EH (cell line): ENCODE measurements at places on chromosomes 5 and 9.

DNA sequence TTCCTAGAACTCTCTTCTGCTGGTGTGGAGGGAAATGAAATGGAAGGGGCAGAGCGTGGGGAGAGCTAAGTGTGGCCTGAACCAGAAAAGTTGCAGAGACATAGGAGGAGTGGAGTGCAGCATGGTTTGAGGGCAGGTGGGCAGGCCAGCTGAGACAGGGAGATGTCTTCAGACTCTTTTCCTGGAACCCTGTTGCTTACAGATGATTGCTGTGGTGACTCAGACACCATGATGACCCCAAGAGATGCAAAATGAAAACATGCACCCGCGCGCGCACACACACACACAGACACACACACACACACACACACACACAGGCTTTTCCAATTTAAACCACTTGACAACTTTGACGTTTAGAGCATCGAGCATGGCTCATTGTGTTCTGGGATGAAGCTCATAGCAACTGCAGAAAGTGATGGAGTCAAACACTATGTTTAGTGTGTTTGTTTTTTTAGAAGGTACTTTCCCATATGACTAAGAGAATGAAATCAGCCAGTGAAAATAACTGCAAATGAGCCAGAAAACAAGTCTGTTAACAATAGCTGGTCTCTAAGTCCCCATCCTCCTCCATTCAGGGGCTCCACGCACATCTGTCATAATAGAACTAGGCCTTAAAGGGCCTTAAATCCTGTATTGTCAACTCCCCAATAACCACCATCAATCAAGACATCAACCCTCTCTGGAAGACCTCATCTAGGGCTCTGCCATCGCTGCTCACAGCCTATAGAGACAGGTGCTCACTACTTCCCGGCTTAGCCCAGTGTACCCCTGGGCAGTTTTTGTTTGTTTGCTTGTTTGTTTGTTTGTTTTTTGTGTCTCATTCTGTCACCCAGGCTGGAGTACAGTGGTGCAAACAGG is 9.6 kb downstream of the TMOD1 start:
- peak; percentile 66 for DNase-seq

GRCh38 chr5:16784088-16784487 is 152.0 kb downstream of the MYO10 start:
- peak; percentile 66 for DNase-seq

DNA sequence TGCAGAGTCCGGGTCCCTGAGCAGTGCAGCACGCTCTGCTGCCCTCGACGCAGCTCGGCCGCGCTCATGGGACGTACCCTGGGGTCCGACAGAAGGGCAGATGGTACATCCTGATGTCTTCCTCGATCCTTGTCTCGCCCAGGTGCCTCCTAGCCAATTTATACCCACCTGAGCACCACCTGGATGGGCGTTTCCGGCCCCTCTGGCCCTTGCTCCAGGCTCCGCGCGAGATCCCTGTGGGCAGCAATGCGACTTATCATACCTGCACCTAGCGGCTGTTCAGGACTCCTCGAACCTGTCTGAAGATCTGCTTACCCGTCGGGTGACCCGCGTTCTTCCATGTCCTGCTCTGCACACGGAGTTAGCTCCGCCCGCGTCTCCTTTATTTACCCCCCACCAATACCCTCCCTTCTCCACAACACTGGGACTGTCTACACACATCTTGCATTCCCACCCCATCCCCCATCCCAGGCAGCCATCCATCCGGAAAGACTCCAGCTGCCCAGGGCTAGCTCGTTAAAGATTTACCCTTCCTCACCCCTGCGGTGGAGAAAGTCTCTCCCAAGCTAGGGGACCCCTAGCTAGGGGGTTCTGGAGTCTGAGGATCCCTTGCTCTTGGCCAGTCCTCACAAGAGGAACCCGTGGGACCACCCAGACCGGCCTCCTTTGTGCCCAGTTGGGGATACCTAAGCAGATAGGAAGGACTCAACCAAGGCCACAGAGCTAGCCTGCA is at the start of gene KIF12:
Gene KIF12 (minus strand): TSS at position 357 of the 733 bp plus-strand sequence. CDS start 16 bp downstream, at position 341.
- DNase-seq: no peak

- no peak for DNase-seq
These were observed 269.4 kb downstream of the ZNF608 start for GRCh38 chr5:124477062-124477461.

GRCh38 chr9:32351845-32352244 is 32.6 kb upstream of the ACO1 start:
- no peak for DNase-seq

DNA sequence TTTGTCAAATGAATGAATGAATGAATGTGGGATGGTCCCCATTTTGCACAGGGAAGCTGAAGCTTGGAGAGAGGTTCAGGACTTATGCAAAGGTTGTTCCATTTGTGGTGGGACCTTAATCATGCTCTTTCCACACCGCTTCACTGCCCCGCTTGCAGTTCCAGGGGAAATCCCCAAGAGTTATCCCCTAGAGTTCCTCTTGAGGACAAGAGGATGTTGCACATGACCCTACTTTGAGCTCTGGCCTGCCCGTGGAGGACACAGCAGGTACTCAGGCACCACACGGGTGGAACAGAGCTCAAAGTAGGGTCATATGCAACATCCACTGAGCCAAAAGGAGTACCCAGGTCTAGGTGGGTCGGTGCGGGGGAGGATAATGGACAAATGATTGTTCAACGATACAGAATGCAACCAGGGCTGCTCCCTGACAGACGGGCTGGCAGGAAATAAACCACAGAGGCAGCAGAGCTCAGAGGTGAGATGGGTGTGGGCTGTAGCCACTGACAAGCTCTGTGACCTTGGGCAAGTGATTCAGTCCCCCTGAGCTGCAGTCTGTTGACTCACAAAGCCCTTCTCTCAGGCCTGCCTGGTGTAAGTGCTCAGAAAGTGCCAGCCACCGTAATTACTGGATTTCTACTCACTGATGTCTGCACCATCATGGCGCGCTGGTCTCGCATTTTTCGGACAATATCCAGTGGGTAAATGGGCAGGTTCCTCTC is 60.3 kb upstream of the EPB41L4B start:
- DNase-seq: peak; percentile 17
